NCI-H524 treated with DMSO at 0.1 percent for 48 hours (cell line): ENCODE measurements at places on chromosomes 7 and 10.

DNA sequence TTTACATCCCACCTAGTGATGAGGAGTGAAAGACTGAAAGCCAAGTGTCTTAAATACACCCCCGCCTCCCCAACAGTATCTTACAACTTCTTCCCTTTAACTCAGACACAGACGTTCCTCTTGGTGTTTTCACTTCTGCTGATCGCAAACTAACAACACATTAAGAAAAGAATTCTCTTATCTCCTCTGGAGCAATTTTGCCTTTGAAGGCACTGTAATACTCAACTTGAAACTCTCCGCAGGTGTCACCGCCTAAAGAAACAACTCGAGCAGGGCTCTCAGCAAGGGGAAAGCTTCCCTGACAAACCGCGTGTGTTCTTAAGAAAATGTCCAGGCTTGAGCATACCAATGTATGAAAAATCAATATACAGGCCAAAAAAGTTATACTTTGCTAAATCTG, 452 bp downstream of the SEMA3C start:
- DNase-seq: no peak

GRCh38 chr7:109527833-109528232, 958.2 kb downstream of the DNAJB9 start:
- DNase-seq: no peak

DNA sequence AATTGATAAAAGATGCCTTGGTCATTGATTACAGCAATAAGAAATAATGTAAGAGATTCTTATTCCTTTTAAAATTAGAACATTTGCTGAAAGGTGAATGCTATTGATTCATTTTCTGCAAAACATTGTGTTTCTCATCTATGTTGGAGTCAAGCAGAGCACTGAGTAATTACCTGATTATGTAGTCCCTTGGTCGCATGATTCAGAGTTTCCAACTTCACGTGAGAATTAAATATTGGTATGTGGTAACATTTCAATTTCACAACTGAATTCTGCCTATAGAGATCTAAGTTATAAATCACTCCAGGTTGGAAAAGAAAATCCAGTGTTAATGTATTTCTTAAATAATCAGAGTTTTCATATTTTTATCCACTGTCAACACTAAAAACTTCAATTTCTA, 701.4 kb downstream of the PHTF2 start:
- DNase-seq: no peak

- DNase-seq: no peak
Measured at GRCh38 chr10:77700086-77700485, 62.5 kb upstream of the KCNMA1 start.
